ENCODE measurements at places on chromosomes 3 and 15.
A peak's percentile ranks its signal among the peaks of the same experiment; 100 is the strongest.

- DNase-seq, result no peak
These were observed 68.8 kb downstream of the PLOD2 start for GRCh38 chr3:146092230-146092629.

DNA sequence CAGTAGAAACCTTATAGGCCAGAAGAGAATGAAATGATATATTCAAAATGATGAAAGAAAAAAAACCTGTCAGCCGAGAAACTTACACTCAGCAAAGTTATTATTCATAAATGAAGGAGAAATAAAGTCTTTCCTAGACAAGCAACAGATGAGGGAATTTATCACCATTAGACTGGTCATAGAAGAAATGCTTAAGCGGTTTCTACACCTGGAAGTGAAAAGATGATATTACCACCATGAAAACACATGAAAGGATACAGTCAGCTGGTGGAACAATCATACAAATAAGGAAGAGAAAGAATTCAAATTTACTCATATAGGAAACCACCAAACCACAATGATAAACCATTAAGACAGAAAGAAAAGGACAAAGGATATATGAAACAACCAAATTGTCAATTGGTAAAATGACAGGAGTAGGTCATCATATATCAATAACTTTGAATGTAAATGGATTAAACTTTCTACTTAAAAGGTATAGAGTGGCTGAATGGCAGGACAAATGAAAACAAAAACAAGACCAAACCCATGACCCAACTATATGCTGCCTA lies 29.9 kb upstream of the PRR23C start:
- no peak for DNase-seq

GRCh38 chr3:134959516-134959915 lies 164.5 kb downstream of the EPHB1 start:
- no peak for DNase-seq

GRCh38 chr3:42532229-42532628 lies 29.8 kb downstream of the VIPR1 start:
- DNase-seq, result no peak

GRCh38 chr15:68550498-68551295 lies 28.1 kb upstream of the CORO2B start:
- DNase-seq, result no peak

DNA sequence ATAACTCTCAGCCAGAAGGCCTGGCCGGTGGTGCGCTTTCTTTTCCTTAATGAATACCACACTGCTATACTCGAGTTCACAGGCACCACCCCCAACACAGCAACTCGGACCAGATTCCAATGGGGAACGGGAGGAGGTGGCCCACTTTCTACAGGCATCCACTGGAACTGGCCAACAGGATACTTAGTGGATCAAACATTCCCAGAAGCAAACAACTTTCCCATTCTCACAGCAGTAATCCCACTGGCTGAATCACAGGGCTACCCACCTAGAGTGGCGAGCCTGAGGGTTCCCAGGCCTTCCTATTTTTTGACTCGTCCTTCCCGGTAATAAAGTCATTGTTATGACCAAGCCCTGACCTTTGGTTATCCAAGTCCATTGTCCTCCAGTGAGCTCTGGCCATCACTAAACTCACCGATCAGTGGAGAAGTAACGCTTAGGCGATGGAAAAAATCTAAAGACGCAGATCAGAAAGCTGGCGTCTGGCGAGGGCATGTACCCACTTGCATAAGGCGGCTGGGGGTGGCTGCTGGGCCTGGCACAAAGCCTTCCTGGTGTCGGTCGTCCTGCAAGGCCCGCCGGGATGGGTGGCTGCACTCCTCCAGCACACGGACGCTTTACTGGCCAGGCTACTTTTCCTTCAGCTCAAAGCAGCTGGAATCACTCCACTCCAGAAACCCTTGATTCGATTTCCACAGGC lies 1.2 kb downstream of the EOGT start:
- DNase-seq, result peak; percentile 63

- no peak for DNase-seq
These were observed 39.1 kb upstream of the OSBPL11 start for GRCh38 chr3:125634336-125634950.

- DNase-seq, result no peak
These were observed 1038.5 kb upstream of the NR2F2 start for GRCh38 chr15:95291898-95292472.

GRCh38 chr15:100230784-100231183 lies 111.0 kb downstream of the ADAMTS17 start:
- DNase-seq, result no peak

DNA sequence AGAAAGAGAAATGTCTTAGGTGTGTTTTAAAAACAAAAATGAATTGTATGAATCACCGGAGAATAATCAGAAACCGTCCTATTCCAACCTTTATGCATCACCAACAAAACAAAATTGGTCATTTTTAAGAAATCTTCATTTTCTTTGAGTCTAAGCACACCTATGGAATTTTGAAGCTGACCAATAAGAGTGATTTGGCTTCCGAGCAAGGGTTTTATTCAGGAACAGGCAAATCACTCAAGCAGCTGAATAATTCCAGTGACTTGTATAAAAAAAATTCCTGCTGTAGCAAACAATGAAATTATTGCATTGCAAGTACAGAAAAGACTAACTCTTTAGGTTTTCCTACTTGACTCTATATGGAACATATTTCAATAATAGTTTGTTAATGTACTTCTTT lies 83.8 kb upstream of the FNDC3B start:
- DNase-seq, result no peak

DNA sequence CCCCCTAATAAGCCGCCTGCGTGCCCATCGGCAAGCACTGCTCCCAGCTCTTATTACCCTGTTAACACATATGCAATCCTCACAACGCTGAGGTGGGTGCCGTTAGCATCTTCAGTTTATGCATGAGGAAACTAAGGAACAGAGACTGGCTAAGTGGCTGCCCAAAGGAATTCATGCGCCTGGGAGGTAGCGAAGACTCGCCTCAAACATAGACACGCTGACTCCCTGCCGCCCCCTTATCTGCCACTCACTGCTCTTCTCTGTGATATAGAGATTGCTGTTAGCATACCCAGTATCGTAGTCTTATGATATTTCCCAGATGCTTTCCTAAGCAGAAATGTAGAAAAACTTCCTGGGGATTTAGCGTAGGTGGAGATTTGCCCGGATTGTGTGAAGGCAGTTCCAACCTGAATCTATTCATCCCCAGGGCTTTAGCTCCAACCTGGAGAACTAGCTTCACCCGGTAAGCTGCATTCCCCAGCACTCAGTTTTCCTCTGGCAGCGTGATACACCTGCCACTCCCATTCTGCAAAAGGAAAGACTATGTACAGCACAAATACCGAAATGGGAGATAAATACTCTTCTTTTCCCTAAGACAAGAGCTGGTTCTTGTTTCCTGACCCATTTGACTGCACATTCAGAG lies 23.7 kb upstream of the CD47 start:
- no peak for DNase-seq

DNA sequence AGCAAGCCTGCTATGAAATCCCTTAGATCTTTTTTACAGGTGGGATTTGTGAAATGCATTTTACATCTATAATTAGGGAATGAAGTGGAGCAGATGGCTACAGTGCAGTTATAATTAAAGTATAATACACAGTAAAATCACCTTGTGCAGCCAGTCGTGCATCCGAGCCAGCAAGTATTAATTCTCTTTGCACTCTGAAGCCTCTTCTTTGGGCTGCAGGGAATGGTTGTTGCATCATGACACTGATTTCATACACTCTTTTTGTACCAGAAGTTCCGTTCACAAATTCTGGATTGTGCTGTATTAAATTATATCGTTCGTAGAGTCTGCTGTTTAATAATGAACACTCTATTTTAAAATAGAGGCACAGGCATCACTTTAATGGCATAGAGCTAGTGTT lies 28.7 kb upstream of the TP63 start:
- no peak for DNase-seq

DNA sequence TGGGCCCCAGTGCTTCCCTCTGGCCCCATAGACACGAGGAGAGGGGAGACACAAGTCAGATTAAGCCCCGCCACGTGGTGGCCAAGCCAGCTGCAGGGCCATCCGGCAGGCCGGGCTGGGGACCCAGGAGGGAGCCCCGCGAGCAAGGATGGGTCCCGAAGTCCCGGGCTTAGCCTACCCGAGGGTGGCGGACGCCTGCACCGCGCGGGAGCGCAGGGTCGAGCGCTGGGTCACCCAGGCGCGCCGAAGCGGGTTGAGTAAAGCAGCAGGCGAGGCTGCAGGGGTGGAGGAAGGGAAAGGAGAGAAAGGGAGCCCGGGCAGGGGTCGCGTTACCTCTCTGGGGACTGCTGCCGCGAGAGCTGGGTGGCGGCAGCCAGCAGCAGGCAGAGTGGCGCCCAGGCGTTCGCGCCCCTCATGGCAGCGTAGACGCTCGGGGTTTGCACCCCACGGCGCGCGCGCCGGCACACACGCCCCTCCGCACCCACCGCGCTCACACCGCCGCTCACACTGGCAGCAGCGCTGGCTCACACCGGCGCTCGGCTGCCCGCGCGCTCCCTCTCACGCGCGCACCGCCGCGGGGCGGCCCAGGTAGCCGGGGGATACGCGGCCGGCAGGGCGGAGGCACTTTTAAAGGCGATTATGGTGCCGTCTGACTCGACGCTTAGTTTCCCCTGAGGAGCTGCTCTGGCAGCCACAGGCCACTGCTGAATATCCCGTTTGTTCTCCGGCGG lies at the start of gene PCOLCE2:
PCOLCE2 (minus strand) TSS at position 603 of the 731 bp plus-strand sequence; CDS start at position 416, 187 bp downstream.
- peak; percentile 68 for DNase-seq

DNA sequence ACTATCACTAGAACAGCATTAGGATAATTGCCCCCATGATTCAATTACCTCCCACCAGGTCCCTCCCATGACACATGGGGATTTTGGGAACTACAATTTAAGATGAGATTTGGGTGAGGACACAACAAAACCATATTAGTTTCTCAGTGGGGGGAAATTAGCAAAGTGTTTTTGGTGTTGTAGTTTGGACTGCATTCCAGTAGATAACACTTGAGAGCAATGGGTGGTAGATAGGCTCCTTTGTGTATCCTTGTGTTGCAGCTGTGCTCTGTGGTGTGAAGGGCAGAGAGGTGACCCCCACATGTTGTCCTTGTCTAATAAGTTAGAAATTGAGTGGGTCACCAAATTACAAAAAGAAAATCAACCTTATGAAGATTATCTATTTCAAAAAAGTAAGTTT lies 223.8 kb downstream of the SATB1 start:
- DNase-seq, result no peak

- no peak for DNase-seq
These were observed 358.9 kb downstream of the RBMS3 start for GRCh38 chr3:29639578-29640290.

DNA sequence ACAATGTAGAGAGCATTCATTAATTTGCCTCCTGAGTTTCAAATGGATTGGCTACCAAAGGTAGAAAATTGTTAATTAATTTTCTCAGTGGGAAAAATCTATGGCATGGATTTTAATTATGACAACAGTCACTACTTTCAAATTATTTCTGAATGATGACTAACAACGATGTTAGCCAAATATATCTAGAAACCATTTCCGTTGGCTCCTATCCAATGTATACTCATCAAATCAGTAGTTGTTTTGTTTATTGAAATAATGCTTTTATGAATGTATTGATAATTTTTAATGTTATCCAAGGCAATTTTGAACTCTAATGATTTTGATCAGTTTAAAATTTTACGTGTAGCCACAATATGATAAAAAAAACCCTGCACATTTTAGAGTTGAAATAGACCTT lies 333.4 kb downstream of the NAALADL2 start:
- no peak for DNase-seq

DNA sequence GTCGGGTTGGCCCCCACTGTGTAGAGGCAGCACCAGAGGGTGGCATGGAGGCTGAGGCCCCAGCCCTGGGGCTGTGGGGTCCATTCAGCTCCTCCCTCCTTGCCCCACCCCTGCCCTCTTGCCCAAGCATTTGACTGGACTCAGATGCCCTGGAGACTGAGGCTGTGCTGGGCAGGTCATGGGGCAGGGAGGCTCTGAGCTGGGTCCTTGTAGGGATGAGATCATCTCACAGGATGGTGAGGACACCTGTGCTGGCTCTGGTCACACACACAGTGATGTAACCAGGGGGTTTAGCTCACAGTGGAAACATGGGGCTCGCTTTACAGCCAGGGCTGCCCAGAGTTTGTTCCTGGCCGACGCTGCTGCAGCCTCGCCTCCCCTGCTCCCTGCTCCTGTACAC lies 17.8 kb downstream of the ALPK3 start:
- DNase-seq, result no peak

- no peak for DNase-seq
These were observed 100.3 kb upstream of the CADPS start for GRCh38 chr3:62975566-62975965.

- DNase-seq, result no peak
These were observed 515.2 kb downstream of the NTRK3 start for GRCh38 chr15:87741350-87741749.

- no peak for DNase-seq
These were observed 12.6 kb upstream of the APH1B start for GRCh38 chr15:63264688-63265293.

DNA sequence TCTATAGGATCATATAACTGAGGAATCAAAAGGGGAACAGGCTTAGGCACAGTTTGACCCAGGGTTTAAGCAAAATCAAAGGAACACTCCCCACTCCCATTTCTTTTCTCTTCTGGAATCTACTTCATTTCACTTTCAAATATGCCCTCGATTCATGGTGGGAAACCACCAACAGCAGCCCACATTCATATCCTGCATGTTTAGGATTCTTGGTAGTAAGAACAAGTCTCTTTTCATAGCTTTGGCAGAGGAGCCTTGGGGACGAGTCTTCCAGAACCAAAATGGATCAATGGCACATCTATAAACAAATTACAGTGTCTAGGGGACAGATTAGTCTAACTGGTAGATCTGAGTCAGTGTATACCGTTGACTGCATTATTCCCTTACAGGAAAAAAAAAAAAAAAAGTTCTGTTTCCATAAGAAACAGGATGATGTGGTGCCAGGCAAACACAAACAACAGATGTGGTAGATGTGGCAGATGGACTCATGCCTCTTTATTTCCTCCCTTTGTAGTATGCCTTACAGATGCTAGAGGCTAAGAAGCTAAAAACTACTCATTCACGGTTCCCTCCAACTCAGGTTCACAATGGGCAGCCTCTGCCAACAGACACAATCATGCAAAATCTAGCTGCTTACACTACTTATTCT lies 578.3 kb upstream of the ADAMTS9 start:
- no peak for DNase-seq

DNA sequence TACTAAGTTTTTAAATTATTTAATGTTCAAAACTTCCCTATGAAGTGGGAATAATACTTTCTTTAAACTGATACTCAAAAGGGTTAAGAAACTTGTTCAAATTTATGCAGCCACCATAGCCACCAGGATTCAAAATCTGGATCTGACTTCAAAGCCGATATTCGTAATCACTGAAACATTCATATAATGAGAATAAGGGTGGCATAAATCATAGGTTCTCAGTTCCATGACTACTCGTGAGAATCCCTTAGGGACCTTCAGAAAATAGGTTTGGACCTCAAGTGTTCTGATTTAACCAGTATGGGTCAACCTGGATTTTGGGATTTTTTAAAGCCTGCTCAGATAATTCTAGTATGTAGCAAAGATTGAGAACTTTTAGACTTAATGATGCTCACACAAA lies 160.6 kb downstream of the RBMS3 start:
- DNase-seq, result no peak

Data from left hindlimb (tissue), 1 donor.